ENCODE measurements at places on chromosomes 6 and 20. TPM values are rescaled to one million over a fixed set of nuclear protein-coding genes. Genes with fewer than 3 reads are reported as not detected.

TMEM14C gene
- 141 TPM for total RNA-seq

TREM1 gene
- total RNA-seq: not detected

LPIN3 gene
- 1.7 TPM for total RNA-seq

POM121L2 gene
- total RNA-seq: not detected

SDC4 gene
- total RNA-seq: 265 TPM

- no peak for DNase-seq
Observed at GRCh38 chr6:2737885-2738284, 12.8 kb downstream of the MYLK4 start.

DNA sequence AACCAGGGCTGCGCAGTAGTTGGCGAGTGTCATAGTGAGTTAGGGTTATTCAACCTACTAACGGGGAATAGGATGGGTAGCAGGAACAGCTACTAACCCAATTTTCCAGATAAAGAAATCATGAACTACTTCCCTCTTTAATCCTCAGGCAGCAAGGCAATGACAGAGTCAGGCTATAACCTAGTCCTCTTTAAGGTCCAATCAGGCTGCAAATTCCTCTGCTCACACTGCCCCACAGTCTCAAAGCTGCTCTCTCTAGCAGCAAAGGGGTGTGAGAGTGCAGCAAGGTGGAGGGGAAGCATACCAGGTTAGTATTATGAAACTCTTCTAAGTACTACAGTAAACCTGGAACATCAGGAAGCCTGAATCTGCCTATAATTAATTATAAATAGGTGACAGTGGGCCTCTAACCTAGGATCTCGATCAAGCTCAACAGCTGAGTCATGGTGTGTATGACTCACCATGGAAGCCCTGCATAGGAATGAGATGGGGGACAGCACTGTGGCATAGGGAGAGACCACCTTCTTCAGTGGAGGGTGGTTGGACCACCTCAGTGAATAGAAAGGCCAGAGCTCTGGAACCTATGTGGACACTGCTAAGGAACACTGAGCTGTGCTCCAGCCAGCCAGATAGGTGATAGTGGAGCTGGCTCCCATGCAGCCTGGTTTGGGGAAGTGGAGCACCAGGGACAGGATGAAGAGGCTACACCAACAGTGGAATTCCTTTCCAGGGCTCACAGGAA, 7.9 kb downstream of the PEX6 start:
- DNase-seq: peak; percentile 34

DNA sequence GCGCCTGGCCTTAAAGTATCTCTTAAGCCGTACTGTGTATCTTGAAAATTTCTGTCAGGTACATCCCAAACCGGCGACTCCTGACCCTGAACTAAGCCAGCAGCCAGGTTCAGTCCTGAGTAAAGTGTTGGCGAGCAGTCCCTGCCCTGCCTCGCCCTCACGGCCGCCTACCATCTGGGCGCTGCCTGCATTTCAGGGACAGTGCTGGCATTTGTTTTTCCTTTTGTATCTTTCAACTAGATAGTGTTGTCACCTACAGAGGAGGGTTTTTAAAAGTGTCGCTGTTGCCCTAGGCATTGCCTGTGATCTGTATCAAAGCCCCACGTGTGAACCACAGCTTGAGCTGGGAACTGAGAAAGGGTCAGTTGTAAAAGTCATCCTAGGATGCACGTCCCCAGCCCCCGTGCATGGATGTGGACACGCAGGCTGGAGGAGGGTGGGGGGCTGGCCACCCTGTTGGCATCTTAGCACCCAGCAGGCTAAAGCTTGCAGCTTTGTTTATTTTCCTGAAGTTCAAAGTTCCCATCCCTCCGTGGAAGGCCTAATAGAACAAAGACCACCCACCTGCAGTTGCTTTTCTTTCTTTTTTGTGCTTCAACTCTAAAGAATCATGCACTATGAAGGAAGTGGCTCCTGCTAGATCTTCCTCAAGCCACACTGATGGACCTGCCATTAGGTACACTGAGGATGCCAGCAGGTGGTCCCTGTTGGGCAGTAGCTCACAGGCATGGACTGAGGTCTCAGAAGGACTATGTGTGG, 136.8 kb downstream of the ZDHHC14 start:
- DNase-seq: no peak

DNA sequence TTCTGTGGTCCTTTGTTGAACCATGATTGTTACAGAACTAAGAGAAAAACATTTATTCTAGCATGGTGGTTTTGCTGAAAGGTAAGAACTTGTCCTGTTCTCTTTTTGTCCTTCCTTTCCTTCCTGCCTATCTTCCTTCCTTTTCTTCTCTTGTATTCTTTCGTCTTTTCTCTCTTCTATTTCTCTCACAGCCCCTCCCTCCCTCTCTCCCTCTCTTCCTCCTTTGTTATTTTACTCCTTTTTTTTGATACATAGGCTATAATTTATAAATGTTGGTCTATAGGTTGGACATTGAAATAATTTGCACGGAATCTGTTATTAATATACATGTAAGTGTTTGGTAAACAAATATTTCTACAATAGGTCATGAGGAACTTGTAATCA, 18.6 kb downstream of the ADGRB3 start:
- DNase-seq: no peak

DNA sequence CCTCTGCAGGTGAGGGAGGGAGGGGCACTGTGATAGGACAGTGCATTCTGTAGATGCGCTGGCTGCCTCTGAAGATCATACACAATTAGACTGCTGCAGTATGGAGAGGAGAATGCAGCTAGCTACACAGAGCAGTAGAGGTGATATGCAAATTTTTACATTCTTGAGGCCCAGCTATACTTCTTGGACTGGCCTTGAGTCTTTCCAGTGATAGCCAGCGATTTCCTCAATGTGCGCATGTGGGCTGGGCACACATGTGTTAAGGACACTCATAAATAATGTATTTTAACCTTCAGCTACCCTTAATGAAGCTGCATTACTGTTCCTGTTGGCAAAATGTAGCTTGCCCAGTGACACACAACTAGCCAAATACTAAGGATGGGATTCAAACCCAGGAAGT, 19.0 kb downstream of the TTPAL start:
- no peak for DNase-seq

DNA sequence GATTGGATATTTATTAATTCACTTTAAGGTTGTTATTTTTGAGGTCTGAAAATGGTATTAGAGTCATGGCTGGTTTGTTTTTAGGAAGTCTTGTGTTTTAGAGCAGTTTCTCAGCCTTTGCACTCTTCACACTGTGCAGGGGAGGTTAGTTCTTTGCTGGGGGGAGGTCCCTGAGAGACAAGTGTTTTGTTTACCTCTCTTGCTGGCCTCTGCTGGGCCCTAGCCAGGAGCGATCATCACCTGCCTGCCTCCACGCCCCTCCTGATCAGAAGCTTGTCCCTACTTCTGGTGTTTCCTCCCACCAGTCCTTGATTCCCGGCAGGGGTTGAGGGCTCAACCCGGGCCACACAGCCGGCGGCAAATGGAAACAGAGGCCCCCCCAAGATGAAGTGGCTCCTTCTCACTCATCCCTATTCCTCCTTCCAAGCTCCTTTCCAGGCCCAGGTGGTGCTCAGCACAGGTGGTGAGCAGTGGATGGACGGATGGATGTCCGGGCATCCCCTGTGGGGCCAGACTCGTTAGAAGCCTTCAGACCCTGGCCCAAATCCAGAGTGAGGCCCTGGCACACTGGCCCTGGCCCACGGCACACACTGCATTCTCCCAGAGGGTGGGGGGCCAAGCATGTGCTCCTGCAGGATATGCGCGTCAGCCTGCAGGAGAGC, 51.3 kb downstream of the GRM4 start:
- no peak for DNase-seq

DNA sequence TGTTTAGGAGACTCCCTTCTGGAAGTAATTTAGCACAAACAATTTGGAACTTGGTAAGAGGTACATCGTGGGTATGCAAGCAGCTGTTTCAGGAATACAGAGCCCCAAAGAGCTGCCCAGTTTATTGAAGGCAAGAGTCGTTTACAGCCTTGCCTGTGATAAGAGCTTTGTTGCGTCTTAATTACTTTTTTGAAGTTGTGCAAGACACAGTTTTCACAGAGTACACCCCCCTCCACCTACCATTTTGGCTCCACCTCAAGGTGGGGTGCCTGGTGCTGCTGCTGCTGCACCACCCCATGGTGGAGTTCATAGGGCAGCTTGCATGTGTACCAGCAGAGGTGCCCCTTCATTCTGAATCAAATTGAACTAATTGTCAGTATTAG, 296.1 kb downstream of the ZFAND3 start:
- DNase-seq: no peak

DNA sequence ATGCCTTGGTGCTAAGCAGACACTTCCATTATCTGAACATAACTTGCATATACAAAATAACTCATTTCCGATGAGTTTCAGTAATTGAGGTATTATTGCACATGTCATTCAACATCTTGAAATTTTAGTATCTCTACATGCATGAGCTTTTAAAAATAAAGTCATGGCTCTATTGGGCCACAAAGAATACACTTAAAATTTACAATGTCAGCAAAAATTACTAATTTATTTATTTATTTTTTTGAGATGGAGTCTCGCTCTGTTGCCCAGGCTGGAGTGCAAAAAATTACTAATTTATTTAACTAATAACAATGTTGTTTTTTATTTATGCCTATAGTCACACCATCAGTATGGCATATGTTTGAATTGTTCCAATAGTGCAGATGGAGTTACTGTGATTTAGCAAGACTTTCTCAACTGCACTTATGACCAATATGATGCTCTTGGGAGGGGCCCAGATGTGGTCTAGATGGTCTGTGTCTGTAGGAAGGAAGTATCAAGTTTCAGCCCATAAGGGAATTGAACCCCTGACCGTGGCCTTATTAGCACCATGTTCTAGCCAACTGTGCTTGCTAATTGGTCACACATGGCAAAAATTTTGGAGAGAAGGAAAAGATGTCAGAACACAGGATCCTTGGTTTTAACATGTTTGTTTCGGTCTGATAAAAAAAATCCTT, 370.7 kb upstream of the TSHZ2 start:
- no peak for DNase-seq

GRCh38 chr6:134378426-134378825, 60.5 kb upstream of the SGK1 start:
- DNase-seq: no peak

DNA sequence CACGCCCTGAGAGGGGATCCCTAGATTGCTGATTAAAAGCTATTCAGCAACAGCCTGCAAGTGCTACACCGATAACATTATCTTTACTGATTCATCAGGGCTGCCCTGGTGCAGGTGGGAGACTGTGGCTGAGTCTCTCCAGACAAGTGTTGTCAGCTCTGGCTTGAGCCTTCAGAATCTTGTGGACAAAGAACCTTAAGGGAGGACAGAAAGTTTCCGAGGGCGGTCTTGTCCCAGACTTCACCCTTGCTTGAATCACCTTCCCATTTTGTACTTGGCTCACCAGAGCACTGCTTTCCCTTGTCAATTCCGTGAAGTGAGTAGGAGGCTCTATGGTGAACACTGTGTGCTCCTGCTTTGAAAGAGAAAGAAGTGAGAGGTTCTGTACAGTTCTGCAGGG, 88.6 kb upstream of the PCSK2 start:
- DNase-seq: no peak

Data from IMR-90 (cell line).